ENCODE measurements at places on chromosomes 2 and 18.

- no peak for DNase-seq
Measured at GRCh38 chr2:9030841-9031240, 27.4 kb upstream of the MBOAT2 start.

DNA sequence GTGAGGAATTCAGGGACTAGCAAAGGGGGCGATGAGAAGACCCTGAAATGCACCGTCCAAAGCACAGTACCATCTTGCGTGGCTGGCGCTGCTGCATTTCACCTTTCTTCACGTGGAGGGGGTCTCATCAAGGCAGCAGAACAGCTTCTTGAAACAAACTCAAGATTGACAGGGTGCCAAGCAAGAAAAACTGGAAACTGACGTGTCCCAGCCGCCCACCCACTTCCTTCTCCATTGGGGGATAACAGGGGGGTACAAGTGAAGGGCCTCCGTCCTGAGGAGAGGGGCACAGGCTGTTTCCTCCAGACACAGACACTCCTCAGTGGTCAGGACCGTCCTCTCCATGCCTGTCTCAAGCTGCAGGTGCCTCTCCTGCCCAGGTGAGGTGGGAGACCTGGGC is 32.5 kb downstream of the HDAC4 start:
- no peak for DNase-seq

DNA sequence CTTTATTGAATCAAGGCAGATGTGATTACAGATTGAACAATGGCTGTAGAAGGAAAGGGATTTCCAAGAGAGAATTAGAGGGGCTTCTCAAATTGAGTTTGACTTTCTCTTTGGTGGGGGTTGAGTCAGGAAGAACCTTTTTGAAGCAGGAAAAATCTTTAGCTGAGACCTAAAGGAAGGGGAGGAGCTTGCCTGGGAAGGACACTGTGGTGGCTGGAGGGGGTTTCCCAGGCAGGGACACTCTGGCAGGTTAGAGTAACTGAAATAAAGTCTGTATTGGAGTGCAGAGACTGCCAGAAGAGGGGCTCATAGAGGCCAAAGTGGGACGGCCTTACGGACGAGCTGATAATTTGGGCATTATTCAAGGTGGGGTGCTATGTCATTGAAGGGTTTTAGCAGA is 69.3 kb downstream of the NEDD4L start:
- DNase-seq = no peak

GRCh38 chr2:151878655-151879563 is 50.7 kb upstream of the ARL5A start:
- DNase-seq = no peak

DNA sequence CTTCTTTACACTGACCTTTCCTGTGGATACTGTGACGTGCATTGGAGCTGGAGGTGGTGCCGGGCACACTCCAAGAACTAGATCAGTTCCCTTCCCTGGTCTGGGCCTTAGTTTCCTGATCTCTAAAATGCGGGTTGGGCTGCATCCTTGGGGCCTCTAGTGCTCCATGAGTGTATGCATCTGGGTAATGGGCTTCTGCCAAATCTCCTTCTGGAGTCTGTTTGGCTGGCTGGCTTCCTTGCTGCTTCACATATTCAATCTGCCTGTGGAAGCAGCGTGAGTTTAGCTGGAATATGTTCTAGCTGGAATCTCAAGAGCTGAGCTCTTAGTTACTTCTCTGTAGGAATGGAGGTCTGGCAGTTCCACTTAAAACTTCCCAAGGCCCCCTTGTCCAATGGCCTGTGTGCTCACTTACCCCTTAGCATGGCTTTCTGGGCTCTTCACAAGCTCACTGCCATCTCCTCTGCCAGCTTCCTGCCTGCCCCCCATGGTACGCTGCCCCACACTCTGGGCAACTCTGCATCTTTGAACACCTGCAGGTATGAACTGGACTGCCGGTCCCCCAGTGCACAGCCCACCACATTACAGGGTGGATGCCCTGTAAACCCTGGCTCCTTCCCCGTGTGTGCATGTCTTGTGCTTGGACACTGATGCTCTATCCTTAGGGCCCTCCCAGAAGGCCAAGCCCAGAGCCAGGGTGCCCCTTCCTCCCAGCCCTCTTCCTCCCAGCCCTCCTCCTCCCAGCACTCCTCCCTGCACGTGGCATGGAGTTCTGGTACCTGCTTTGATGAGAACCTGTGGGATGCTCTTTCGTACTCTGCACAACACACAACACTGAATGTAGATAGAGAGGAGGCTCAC is 103.6 kb upstream of the SMAD2 start:
- no peak for DNase-seq

Measured in GM12891 (cell line).